ENCODE measurements at places on chromosomes 7 and 10.

DNA sequence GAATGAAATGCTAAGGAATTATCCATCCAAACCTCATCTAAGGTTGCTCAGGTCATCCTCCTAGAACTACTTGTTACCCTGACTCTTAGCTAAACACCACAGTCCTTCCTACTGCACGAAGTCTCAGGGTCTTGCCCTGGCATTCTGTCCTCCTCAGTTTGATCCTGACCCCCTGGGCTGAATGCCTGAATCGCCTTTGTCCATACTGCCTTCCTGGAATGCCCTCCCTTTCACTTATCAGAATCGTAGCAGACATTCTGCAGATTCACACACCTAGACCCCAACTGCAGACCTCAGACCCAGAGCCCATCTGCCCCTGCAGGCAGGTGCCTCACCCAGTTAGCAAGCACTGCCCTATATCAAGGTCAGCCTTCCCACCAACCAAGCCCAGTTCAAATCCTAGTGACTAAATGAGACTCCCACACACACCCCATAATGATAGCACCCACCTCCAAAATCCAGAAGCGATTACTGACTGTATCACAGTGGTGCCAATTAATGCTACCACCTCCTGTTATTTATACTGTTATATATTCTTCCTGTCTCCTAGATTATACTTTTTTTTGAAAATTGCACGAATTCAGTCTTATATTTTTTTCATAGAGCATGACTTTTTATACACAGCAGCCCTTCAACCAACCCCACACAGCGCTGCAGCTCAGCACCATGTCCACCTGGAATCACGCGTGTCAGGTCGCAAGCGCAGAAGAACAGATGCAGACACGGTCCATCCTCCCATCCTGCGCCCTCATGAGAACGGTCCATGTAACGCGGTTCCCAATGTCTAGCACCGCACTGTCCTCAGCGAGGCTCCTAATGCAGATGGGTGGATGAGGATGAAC lies 3.7 kb downstream of the PARD3 start:
- DNase-seq = no peak

DNA sequence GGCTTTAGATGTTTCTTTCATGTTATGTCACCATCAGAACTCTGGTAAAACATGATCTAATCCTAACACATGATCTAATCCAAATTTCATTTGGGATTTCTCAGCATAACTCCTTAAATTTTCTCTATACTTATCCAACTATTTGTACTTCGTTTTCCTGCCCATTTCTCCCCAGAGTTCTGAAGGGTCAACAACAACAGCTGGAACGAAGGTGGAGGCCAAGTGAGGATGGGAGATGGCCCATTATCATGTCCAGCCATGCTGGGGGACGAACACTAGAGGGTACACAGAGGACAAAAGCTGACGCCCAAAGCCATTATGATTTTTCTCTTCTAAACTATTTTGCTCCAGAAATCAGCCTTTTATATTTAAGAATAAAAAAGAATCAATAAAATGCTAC lies 185.4 kb downstream of the DOCK4 start:
- DNase-seq = no peak

DNA sequence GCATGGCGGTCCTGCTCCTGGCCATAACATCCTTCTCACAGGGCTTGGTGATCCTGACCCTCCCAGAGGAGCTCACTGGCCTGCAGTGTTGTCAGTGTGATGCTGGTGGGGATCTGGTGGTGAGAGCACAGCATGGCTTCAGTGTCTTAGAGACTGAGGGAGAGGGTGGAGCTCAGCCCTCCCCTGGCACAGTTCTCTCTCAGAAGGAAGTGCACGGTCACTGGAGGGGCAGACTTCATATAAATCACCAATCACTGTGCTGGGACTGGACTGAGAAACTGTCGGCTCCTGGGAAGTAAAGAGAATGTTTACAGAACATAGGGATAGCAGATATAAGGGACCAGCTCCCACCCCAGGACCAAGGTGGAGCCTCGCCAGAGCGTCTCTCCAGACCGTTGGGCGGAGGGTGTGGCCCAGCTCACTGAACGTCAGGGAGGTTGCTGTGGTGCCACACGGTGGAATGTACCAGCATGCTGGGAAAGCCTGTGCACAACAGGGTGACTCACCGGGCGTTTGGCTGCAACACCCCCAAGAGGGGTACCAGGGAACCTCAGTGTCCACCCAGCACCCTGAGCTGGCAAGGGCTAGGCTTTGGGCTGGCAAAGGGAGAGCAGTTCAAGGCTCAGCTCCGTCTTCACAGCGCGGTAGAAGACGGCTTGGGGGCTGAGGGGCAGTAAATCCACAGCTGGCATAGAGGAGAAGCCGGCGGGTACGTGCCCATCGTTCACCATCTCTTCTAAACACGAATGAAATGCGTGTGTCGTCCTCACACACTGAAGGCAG lies 8.8 kb upstream of the GET4 start:
- DNase-seq = no peak

GRCh38 chr10:71005337-71006305 lies 117.3 kb upstream of the PCBD1 start:
- DNase-seq = no peak

DNA sequence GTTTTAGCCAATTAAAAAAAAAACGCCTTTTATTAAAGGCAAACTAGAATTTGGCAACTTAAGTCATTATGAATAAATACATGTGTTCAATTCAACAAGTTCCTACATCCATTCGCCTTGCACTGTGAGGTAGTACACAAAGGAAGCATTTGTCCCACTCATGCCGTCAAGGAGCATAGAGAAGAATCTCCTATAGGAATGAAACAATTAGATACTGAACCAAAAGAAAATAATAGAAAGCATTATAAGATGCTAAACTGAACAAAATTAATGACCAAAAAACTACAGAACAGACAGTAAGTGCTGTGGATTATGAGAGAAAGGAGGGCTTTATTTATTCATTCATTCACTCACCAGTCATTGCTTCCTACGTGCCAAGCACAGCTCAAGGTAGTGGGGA lies 42.2 kb downstream of the SNX13 start:
- no peak for DNase-seq

- no peak for DNase-seq
Observed at GRCh38 chr7:135939261-135939812, 37.8 kb downstream of the MTPN start.

GRCh38 chr7:129646369-129647021 lies 35.0 kb downstream of the NRF1 start:
- no peak for DNase-seq

DNA sequence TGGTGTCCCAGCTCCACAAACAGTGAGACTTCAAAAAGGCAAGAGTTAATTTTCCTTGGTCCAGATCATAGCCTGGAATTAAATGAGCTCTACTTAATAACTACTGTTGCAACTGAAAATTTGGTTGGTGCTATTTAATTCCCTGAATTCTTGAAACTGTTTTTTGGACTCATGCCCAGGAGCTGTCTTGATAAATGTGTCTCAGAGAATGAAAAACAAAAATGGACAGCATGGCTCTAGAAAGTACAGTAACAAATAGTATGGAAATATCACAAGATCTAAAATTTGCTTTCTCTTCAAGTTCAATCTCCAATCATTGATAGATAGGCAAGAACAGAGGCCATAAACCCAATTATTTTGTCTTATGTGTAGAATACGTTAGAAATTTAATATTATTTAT lies 42.5 kb downstream of the CCDC71L start:
- peak; percentile 6 for DNase-seq

DNA sequence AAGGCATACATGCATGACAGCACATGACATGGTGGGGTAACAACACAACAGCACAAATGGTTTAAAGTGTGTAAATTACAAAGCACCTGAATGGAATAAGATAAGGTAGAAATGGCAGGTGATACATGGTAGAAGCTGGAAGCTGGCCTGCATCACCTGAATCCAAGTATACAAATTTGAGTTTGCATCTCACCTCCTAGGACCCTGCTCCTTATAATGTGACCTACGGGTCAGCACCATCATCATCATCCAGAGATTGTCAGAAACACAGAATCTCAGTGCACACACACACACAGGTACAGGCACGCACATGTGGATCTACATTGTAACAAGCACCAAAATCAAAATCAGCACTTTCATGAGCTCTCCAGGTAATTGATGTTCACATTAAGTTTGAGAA lies 1048.2 kb upstream of the AUTS2 start:
- no peak for DNase-seq

DNA sequence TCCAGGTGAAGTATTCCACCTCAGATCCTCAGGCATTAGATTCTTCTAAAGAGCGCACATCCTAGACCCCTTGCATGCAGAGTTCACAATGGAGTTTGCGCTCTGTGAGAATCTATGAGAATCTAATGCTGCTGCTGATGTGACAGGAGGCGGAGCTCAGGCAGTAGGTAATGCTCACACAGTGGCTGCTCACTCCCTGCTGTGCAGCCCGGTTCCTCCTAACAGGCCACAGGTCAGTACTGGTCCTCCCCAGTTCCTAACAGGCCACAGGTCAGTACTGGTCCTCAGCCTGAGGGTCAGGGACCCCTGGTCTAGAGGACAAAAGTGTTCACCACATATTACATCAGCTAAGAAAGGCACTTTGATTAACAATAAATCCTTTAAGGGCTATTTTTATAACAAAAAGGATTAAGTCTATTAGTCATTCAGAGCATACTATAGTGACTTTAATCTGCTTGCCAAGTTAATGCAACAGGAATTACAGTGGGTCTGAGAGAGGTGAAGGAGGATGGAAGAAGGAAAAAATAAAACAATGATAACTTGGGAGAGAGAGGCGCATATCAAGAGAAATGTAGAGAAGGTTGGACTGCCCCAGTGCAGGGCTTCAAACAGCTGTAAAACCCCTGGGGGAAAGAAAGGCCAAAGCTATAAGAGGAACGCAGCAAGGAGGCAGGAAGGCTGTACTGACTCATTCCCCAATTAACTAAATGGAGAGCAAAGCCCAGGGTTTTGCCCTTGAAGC lies 49.2 kb downstream of the CUL2 start:
- DNase-seq = no peak

DNA sequence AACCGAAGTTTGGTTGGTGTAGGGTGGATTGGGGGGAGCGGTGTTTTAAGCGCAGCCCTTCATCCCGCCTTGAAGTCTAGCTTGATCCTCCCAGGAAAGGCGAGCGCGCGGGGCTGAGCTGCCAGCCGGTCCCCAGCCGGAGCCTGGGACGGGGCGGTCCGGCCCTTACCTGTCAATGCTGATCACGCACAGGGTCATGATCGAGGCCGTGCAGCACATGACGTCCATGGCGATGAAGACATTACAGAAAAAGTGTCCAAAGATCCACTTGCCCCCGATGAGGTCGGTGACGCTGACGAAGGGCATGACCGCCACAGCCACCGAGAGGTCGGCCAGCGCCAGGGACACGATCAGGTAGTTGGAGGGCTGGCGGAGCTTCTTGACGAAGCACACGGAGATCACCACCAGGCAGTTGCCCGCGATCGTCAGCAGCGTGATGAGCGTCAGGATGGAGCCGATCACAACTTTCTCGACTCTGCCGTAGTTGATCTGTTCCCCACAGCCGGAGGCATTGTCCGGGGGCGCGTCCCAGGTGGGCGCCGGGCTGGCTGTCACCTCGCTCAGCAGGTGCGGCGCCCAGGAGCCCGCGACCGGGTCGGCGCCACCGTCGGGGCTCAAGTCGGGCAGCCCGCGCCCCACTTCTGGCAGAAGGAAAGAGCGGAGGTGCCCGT lies 740 bp downstream of the HTR7 start:
- DNase-seq = no peak

- no peak for DNase-seq
Observed at GRCh38 chr7:138105221-138105620, 29.0 kb downstream of the AKR1D1 start.

DNA sequence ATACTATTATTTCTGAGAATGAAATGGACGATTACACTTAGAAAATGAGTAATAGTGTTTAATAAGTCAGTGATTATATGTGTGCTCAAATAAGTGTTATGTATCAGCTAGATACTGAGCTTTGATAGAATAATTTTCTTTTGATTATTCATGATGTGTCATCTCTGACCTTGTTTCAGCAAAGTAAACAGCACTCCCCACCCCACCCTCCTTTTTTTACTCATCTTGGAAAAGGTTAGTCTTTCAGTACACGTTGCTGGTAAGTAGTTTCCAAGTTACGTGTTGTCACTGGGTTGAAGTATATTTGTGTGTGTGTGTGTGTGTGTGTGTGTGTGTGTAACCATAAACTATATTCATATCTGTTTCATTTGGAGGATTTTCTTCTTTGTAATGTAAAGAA lies 84.1 kb downstream of the GNAI1 start:
- DNase-seq = no peak

- no peak for DNase-seq
Observed at GRCh38 chr10:103839872-103840739, 15.3 kb downstream of the SH3PXD2A start.

- DNase-seq = no peak
Observed at GRCh38 chr7:11604505-11604904, 227.5 kb downstream of the THSD7A start.

- no peak for DNase-seq
Observed at GRCh38 chr10:59695637-59696036, 14.0 kb downstream of the SLC16A9 start.

DNA sequence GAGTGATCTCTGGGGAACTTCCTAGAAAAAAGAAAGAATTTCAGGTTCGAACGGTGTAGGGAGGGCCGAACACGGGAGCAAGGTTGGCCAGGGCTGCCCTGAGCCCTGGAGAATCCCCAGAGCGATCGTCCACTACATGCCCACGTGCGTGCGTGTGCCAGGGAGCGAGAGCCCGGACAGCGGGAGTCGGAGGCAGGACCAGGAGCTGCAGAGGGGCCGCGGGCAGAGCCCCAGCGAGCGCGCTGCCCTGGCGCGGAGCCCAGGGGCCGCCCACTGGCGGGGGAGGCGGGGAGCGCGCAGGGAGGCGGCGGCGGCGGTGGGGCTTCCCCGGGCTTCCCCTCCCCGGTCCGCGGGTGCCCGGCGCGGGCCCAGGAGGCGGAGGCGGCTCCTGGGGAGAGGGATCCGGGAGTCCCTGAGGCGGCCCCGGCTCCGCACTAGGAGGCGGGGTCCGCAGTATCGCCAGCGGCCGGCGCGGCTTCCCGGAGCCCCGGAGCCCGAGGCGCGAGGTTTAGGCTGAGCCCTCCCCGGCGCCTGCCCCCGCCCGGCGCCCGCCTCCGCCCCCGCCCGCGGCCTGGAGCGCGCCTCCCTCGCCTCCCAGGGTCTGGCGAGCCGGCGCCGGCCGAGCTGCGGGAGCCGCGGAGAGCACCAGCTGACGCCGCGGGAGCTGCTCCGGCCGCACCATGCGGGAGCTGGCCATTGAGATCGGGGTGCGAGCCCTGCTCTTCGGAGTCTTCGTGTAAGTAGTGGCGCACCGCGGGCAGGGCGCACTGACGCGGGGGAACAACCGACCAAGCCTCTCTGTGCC lies at the start of gene PLPP4:
PLPP4 (plus strand) TSS at position 602 of the 805 bp plus-strand sequence; CDS start at position 681, 79 bp downstream.
- no peak for DNase-seq

- DNase-seq = no peak
Observed at GRCh38 chr10:6995341-6995740, 415.3 kb upstream of the PRKCQ start.

DNA sequence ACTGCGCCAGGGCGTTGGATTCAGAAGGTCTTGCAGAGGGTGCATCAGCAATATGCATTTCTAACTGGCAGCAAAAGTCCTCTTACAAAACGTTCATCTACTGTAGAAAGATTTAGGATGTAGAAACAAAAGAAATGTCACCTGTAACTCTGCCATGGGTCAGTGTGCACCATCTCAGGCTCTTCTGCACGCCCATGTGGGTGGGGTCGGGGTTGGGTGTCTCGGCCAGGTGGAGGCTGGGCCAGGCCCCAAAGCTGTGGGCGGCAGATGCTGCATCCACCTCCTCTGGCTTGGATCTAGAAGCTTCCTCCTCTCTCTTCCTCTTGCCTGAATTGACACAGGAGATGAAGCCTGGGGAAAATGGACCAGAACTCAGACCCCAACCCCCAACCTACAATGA lies 111.3 kb upstream of the PPP2R2D start:
- DNase-seq = no peak

All from cerebellar cortex (tissue), 1 donor.